Stimulated activated CD4-positive, alpha-beta T cell treated with anti-CD3 and anti-CD28 coated beads, TNF-alpha, amount 100 ng/mL, for 48 hours (primary cell): ENCODE measurements at places on chromosomes 7 and 10.

DNA sequence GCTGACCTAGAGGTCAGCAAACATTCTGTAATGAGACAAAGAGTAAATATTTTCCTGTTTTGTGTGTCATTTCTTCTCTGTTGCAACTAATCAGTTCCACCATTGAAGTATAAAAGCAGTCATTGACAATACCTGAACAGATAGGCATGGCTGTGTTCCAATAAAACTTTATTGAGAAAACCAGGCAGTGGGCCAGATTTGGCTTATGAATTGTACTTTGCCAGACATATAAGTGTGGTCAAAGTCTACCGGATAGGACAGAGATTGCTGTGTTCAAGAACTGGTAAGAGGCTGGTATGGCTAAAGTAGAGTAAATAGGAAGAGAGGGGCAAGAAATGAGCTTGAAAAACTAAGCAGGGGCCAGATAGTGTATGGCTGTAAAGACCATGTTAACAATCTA lies 38.3 kb upstream of the TAC1 start:
- no peak for DNase-seq

GRCh38 chr10:18104223-18104872 lies 35.9 kb upstream of the CACNB2 start:
- DNase-seq: peak; percentile 31

DNA sequence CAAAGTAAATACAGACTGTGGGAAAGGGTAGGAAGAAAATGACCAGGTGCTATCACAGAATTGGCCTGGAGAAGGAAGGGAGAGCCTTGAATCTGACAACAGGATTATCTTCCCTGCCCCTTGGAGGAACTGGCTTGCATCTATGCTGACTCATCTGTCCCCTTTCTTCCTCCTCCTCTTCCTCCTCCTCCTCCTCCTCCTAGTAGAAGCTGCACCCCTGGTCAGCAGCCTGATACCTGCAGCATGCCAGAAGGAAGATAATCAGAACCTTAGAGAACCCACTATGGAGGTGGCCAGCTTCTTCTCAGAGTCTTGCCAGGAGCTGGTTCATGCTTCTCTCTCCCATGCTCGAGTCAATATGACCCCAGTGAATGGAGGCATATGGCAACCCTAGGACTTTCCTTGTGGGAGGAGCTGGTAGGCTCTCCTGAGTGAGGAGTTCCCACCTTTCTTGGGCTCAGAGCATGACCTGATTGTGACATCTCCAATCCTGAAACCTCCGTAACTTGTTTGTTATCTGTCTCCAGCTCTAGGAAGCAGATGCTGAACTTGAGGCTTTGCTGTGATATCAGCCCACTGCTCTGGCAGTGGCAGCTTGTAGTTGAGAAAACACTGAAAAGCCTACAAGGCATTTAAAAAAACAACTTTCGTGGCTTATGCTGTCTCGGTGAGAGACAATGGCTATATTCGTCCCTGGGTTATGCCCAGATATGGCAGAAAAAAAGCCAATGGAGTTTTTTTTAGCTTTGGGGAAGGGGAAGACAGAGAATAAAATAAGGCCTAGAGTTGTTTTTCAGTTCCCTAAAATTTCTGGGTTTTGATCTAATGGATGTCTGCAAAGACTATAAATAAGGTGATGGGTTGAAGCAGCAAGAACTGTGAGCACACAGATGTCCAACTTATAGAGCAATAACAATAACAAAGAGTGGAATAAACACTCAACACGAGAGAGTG lies 60.6 kb downstream of the CDHR3 start:
- DNase-seq: no peak

GRCh38 chr10:29257106-29257783 lies 31.6 kb upstream of the LYZL1 start:
- DNase-seq: no peak

DNA sequence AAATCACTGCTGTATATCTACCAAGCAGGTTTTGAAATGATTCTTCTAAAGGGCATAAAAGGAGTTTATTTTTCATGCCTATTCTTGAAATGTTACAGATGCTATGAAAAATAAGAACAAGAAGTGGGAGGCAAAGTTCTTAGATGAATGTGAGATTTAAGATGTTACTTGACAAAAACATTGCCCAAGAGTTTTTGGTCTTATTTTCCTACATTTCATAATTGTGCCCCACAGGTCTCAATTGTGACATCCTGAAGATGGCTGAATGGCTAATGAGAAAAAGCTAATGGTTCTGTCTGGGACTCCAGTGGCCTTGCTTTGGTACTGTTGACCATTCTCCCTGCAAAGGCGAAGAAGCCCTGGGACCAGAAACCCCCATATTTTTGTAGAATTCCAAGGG lies 43.0 kb upstream of the IFRD1 start:
- DNase-seq: no peak

DNA sequence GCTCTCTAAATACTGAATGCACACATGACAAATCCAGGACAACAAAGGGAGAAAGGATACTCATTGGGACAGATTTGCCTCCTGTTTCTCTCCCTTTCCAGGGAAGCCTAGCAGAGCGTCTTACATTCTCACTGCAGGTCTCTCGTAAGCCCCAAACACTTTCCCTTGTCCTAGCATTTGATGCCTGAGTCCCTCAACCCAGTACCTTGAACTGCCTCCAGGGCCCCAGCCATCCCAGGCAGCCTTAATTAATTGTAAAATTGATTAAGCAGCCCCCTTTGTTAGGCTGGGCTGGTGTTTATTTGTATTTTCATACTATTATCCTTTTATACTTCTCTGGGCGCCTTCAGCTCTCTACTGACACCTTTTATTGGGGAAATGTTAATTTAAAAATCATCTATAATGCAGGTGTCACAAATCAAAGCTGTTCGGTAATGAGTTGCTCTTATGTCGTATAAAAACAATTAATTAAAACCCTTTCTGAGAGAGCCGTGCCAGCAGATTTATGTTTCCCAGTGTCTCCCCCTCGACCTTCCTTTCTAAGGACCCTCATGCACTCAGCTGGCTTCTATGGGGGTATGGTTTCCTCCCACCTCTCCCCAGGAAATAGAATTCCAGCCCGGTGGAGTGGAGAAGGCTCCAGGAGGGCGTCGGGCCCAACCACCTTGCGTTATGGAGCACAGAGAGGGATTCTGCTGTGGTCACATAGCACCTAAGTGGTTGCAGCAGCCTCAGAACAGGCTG lies 243.8 kb downstream of the RPS24 start:
- no peak for DNase-seq

GRCh38 chr10:130770018-130770630 lies 541.4 kb downstream of the TCERG1L start:
- no peak for DNase-seq

- DNase-seq: no peak
Observed at GRCh38 chr7:129781928-129782817, 170.6 kb downstream of the UBE2H start.

DNA sequence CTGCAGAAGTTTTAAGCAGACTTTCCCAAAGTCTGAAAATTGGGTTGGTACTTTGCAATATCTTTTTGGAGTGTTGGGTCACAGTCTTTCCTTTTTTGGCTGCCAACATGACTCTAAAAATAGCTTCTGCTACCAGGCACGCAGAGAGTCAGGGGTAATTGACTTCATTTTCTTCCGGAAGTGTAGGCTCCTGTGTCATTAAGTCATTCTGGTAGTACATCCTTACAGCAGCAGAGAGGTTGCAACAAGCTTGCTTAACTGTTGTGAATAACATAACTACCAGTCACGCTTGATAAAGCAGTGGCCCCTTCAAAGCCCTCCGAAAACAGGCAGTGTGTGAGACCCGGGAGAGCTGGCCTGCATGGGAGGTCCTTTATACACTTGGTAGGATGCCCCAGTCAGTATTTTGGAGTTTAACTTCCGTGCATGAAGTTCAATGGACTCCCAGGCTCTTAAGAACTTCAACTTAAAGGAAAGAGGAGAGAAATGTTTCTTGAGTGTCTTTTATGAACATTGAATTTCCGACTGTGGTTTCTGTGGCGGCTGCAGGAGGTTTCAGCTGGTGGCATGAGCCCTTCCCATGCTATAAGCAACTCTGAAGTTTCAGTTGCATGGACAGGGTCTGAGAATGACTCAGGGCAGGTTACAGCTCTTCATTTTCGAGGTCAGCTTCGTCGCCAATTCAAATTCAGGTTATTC lies 310.7 kb downstream of the GALNT17 start:
- DNase-seq: no peak

GRCh38 chr7:30276203-30276900 lies 8.0 kb upstream of the ZNRF2 start:
- DNase-seq: no peak

GRCh38 chr7:115679976-115680375 lies 350.6 kb downstream of the TFEC start:
- DNase-seq: no peak

- no peak for DNase-seq
Observed at GRCh38 chr7:95897557-95898251, 125.3 kb downstream of the DYNC1I1 start.

- DNase-seq: no peak
Observed at GRCh38 chr10:131729361-131729760, 171.4 kb upstream of the PPP2R2D start.

DNA sequence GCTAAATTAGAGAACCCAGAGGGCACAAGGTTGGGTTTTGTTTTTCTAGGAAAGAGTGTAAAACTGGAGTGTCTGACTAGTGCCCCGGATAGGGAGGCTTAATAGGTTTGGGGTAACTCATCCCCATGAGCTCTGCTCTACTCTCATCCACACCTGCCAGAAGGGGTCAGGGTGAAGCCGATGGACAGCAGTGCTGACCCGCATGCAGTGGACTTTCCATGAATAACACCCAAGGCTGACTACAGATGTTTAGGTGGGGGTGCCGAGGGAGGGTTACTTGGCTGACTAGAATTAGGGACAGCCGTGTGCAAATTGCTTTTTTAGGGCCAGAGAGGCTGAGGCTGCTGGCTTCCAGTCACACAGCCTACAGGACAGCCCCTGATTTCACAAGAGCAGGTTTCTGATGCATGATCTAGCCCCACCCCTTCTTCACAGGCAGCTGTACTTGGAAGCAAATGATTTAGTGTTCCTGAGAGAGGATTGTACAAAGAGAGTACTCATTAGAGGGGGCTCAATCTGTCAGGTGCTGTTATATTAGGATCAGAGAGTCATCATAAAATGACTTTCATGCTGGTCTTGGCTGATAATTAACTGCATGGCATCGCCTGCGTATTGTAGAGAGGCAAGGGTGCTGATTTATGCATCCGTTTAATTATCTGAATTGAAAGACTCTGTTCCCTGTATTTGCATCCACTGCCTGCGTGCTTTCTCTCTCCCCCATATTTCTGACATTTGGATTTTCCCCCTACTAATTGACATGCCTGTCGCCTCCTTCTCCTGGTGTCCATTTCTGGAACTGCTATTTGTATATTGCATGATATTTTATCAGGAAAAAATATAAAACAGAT lies 9.5 kb downstream of the INHBA start:
- DNase-seq: no peak

- DNase-seq: no peak
Observed at GRCh38 chr10:69492091-69492745, 41.0 kb downstream of the TSPAN15 start.

DNA sequence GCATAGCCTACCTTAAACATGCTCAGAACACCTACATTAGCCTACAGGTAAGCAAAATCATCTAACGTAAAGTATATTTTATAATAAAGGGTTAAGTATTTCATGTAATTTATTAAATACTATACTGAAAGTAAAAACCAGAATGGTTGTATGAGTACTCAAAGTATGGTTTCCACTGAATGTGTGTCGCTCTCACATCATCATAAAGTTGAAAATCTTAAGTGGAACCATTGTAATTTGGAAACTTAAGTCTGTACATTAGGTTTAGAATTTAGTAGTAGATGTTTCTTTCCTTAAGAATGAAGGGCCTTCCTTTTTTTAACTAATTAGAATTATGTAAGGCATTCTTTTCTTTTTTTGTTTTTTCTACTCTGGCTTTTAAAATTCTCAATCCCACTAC lies 240.0 kb upstream of the AOAH start:
- no peak for DNase-seq

- DNase-seq: no peak
Observed at GRCh38 chr7:95246831-95247370, 77.4 kb downstream of the PON1 start.

DNA sequence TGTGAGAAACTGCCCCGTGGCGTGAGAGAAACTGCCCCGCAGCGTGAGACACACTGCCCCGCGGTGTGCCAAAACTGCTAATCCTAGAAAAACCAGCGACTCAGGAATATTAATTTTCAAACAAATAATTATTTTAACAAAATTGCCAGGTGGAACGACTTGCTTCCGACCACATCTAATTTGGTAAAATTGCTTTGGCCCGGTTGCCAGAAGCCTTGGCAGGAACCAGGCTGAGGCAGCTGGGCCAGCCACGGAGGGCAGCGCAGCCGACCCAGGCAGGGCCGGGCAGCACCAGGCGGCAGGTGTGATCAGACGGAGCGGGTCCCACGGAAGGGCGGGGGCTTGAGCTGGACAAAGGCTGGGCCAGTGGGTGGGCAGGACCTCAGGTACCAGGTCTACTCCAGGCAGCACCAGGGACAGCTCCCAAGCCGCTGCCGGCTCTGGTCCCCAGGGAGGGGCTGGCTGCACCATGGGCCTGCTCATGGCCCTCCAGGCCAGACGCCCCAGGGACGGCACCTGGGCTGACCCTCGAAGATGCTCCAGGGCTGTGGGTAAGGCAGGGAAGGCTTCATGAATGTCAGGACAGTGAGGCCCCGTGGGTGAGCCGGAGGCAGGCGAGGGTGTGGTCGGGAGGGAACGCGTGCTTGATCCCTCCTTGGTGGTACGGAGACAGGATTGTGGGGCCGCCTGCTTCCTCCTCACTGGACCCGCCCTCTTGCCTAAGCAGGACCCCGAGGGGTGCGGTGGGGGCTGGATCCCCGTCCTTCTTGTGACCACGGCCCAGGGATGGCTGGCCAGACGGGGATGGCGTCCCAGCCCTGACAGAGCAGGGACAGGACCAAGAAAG lies 7.7 kb upstream of the ADGRA1 start:
- no peak for DNase-seq

DNA sequence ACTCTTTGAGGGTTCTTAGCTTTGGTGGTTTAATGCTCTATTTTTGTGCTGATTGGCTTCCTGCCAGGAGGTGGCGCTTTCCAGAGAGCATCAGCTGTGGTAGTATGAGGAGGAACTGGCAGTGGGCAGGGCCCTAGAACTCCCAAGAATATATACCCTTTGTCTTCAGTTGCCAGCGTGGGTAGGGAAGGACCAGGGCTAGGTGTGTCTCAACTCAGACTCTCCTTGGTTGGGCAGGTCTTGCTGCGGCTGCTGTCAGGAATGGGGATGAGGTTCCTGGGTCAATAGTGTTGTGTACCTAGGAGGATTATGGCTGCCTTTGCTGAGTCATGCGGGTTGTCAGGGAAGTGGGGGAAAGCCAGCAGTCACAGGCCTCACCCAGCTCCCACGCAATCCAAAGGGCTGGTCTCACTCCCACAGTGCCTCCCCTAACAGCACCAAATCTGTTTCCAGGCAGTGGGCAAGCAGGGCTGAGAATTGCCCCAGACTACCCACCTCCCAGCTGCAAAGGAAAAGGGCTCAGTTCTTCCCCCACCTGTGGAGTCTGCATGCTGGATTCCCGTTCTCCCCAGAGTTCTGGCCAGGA lies 191.5 kb downstream of the PHTF2 start:
- peak; percentile 11 for DNase-seq
